SK-N-SH (cell line): ENCODE measurements at places on chromosomes 7 and 10. TPM values are rescaled to one million over a fixed set of nuclear protein-coding genes. Genes with fewer than 3 reads are reported as not detected.
A peak's percentile ranks its signal among the peaks of the same experiment; 100 is the strongest.

The PSD gene
- polyA plus RNA-seq, result 0.97 and 0.99 TPM in 2 replicates

DNA sequence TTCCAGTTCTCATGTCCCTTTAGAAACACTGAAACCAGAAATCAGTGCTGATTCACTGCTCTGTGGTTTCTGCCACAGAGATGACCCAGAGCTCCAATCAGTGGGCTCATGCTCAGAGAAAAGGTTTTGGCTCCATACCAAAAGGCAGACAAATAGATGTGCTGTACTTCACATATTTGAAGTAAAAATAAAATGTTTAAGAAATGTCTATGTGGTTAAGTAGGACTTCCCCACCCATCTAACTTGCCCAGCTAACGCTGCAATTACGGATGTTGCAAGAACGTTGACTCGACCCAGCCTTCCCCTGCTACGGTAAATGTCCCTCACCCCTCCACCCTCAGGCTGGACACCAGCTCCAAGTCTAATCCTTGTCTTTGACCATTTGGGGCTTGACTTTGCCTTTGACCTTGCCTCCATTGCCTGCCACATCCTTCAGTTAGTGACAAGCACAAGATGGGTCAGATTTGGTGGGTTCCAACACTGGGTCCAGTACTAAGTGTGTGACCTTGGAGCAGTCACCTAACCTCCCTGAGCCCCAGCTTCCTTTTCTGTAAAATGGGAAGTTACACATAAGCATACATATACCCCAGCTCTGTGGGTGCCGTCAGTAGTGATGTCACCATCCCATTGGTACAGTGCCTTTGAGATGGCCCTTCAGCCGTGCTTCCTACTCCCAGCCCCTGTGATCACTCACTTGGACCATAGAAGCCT is 95.8 kb downstream of the CHST15 start:
- DNase-seq, result peak; percentile 11

The SLC26A5 gene
- not detected in 2 replicates for polyA plus RNA-seq

GRCh38 chr10:89153116-89153515 is 54.0 kb downstream of the CH25H start:
- no peak for DNase-seq

The GPRIN2 gene
- polyA plus RNA-seq, result 0.03 TPM in 1 of 2 replicates, not detected in the other

DNA sequence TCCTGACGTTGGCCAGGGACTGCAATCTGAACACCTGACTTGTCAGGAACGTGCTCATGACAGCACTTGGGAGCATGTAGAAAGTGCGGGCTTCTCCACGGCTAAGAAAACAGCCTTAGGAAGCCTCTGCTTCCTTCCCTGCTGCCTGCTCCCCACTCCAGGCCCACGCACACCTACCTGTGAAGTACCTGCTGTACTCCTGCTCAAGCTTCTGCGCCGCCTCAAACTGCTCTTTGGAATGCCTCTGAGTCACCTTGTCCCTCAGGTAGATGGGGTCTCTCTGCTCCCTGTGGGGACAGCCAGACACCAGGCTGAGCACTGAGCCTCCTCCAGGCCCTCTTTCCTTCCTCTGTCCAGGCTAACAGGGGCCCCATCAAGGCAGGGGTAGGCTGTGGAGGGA is 132.7 kb downstream of the DLG5 start:
- DNase-seq, result no peak
